ENCODE measurements at places on chromosomes 16 and 17.

- DNase-seq, result peak; percentile 79
These were observed 10.8 kb upstream of the SLC46A1 start for GRCh38 chr17:28416703-28417311.

DNA sequence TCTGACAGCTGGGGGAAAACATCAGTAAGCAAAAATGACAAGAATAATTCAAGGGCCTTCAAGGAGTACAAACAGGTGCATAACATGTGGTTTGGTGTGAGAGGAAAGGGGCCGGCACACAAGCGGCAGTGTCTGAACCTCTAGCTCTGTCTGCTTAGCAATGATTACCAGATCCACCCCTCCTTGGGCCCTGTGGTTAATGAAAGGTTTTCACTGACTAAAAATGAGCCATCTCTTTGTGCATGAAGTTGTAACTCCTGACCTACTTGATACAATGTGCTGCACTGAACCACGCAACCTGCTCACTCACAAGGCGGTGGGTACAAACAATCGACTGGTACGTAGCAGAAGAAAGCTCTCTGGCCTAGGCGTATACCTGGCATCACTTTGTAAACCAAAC is 15.1 kb downstream of the FAM117A start:
- DNase-seq, result peak; percentile 64

DNA sequence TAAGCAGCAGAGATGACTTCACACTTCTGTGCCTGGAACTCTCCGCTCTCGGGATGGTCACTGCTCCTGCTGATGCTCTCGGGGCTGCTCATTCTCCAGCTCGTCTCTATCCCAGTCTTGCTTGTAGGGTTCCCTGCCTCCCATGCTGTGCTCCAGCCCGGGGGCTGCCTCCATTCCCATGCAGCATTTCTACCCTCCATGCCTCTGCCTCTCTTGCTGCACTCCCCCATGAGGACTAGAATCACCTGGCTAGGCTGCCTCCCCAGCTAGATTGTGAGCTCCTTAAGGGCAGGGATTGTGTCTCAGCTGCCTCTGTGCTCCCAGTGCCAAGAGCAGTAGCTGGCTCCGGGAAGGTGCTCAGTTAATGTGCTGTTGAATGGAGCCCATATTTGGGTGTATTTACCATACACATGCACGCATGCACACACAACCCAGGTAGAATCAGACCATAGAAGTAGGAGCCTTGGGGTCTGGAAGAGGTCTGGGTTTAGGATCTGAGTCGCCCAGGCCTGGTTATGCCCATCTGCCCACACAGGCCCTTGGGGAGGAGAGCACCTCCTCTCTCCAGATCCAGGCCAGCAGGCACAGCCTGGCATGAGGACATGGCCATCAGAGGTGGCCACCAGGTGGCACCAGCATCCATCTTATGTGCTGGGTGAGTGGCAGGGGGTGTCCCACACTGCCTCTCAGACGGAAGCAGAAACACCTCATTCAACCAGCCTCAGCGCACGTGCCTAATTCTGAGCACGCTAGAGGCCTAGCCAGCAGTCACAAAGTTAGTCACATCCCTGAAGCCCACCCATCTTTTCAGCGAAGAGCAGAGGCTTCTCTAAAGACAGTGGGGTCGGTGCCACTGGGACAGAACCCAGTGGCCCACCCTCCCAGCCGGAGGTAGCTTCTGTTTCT is 9.3 kb downstream of the GIT1 start:
- peak; percentile 87 for DNase-seq

DNA sequence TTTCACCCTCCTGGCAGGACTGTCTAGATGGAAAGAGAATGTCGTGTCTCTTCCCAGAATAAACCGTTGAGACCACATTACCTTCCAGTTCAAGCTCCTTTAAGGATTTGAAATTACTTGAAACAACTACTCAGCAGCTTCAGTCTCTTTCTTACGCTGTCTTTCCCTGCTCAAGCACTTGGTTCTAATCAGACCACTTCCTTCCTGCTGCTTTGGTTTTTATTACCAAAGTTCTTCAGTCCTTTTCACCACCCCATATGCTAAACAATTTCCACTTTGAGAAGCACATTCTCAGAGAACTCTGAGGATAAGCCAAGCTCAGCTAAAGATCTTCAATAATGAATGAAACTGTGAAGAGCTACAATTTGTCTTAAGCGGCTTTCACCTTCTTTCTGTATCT is 105.4 kb downstream of the STX8 start:
- DNase-seq, result no peak

DNA sequence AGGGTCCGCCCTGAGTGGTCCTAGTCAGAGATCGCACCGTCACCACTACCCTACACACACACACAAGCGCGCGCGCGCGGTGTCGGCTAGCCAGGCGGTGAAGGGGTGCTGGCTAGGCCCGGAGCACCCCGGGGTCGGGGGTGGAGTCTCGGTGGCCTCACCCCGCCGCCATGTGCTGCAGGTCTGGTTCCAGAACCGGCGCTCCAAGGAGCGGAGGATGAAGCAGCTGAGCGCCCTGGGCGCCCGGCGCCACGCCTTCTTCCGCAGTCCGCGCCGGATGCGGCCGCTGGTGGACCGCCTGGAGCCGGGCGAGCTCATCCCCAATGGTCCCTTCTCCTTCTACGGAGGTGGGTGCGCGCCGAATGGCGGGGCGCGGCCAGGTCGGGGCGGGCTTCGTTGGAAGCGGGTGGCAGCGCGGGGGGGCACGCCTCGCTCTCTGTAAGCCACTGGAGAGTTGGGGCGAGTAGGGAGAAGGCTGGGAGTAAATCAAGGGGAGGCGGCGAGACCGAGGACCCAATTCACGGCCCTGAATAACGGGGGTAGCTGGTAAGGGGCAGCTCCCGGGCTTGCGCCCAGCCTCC is 4.8 kb downstream of the LHX1 start:
- no peak for DNase-seq

GRCh38 chr17:44348234-44348987 is 3.3 kb downstream of the GRN start:
- DNase-seq, result no peak

All from hematopoietic multipotent progenitor cell treated with erythropoietin and hydrocortisone succinate and interleukin-3 and kit ligand, for 8 days (in vitro differentiated cells).